ENCODE measurements at places on chromosomes 3 and 15. TPM values are rescaled to one million over a fixed set of nuclear protein-coding genes. Genes with fewer than 3 reads are reported as not detected.

DNA sequence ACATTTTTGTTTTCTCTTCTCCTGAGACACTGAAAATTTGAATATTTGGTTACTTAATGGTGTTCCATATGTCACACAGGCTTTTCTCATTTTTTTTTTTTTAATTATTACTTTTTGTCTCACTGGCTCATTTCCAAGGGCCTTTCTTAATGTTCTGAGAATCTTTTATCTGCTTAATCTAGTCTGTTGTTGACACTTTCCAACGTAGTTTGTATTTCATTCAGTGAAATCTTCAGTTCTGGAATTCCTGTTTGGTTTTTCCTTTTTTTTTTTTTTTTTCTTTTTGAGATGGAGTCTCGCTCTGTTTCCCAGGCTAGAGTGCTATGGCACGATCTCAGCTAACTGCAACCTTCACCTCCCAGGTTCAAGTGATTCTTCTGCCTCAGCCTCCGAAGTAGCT lies 42.7 kb downstream of the NCK1 start:
- H3K27me3 ChIP-seq, result no peaks in the 10 kb centered on the region
- no peaks in the 10 kb centered on the region for H3K36me3 ChIP-seq
- no peak overlapping the region for H3K4me3 ChIP-seq
- no peak overlapping the region for H3K27ac ChIP-seq
- peaks cover 35% of the 10 kb centered on the region for H3K4me1 ChIP-seq

- DNase-seq, result no peak
- no peaks in the 10 kb centered on the region for H3K36me3 ChIP-seq
- no peaks in the 10 kb centered on the region for H3K4me1 ChIP-seq
- no peak overlapping the region for H3K27ac ChIP-seq
- no peaks in the 10 kb centered on the region for H3K27me3 ChIP-seq
- no peak overlapping the region for H3K4me3 ChIP-seq
These were observed 281.1 kb upstream of the PROK2 start for GRCh38 chr3:72065872-72066641.

- no peaks in the 10 kb centered on the region for H3K27me3 ChIP-seq
- H3K4me3 ChIP-seq, result no peak overlapping the region
- no peak for DNase-seq
- peaks cover 4% of the 10 kb centered on the region for H3K4me1 ChIP-seq
These were observed 83.2 kb upstream of the WNT5A start for GRCh38 chr3:55570271-55570711.

LARP6 gene
- 7.5 TPM for total RNA-seq

DNAJC17 gene
- 28.4 TPM for total RNA-seq
